ENCODE measurements at places on chromosomes 4 and X. TPM values are rescaled to one million over a fixed set of nuclear protein-coding genes. Genes with fewer than 3 reads are reported as not detected.
A peak's percentile ranks its signal among the peaks of the same experiment; 100 is the strongest.

NAA11 gene
- 17.9 TPM for polyA plus RNA-seq

SYTL5 gene
- 1.0 TPM for polyA plus RNA-seq

PPP2R2C gene
- polyA plus RNA-seq, result 20.4 TPM

- DNase-seq, result no peak
Measured at GRCh38 chr4:183639291-183639690, 19.7 kb downstream of the RWDD4 start.

GRCh38 chrX:136692271-136692670, 44.3 kb downstream of the CD40LG start:
- DNase-seq, result no peak

DNA sequence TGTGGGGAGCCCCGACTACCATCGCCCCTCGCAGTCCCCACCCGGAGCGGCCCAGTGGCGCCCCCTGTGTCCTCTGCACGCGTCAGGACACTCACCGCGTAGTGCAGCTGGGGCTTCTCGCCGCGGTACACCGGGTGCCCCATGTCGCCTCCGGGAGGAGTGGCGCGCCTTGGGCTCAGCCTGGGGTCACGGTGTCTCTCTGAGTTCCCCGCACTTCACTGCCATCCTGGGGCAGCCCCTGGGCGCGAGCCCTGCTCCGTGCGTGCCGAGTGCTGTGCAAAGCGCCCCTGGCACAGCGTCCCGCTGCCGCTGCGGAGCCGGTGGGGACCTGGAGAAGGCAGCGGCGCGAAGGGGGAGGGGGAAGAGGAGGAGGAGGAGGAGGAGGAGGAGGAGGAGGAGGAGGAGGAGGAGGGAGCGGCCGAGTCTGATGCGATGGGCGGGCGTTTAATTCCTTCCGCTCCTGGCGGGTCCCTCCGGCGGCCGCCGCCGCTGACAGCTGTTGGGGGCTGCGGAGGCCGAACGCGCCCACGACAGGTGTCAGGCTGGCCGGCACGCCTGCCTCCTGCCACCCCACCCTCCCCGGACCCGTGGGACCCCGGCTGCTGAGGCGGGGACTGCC, 134.3 kb downstream of the AMELX start:
- peak; percentile 69 for DNase-seq

GRCh38 chrX:47222751-47223350, 4.4 kb downstream of the CDK16 start:
- no peak for DNase-seq

DNA sequence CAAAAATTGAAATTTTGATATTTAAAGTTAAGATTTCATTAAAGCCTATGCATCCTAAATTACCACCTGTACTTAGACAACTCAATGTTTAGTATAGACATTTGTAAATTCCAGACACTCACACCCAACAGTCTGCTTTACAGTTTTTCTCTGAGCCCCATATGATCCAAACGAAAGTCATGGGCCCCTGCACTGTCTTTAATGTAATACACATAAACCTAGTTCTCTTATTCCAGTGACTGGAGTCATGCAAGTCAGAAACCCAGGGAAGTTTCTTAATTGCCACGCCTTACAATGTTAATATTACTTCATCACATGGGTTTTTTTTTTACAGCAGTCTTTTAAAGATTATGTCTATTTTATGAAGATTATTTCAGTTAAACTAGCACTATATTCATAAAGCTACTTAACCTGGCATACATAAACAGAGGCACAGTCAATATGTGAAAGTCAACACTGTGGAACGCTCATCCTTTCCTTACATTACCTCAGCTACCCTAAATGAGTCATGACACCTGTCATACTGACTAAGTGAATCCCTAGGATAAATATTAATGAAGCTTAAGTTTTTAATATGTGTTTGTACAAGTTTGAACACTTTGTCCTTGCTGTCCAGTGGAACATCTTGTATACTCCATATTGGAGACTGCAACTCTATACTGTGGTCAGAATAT, 67.7 kb upstream of the H2AZ1 start:
- DNase-seq, result no peak

NMU gene
- 0.58 TPM for polyA plus RNA-seq

- DNase-seq, result no peak
Measured at GRCh38 chr4:67880866-67881610, 2.8 kb downstream of the TMPRSS11D start.

GRCh38 chr4:37246891-37247290, 2.3 kb downstream of the NWD2 start:
- no peak for DNase-seq

GIMD1 gene
- not detected for polyA plus RNA-seq

- no peak for DNase-seq
Measured at GRCh38 chr4:46073778-46074177, 50.1 kb downstream of the GABRG1 start.

CUL4B gene
- polyA plus RNA-seq, result 62.0 TPM

GAGE12J gene
- polyA plus RNA-seq, result 14.2 TPM

FLNA gene
- polyA plus RNA-seq, result 474 TPM

DNA sequence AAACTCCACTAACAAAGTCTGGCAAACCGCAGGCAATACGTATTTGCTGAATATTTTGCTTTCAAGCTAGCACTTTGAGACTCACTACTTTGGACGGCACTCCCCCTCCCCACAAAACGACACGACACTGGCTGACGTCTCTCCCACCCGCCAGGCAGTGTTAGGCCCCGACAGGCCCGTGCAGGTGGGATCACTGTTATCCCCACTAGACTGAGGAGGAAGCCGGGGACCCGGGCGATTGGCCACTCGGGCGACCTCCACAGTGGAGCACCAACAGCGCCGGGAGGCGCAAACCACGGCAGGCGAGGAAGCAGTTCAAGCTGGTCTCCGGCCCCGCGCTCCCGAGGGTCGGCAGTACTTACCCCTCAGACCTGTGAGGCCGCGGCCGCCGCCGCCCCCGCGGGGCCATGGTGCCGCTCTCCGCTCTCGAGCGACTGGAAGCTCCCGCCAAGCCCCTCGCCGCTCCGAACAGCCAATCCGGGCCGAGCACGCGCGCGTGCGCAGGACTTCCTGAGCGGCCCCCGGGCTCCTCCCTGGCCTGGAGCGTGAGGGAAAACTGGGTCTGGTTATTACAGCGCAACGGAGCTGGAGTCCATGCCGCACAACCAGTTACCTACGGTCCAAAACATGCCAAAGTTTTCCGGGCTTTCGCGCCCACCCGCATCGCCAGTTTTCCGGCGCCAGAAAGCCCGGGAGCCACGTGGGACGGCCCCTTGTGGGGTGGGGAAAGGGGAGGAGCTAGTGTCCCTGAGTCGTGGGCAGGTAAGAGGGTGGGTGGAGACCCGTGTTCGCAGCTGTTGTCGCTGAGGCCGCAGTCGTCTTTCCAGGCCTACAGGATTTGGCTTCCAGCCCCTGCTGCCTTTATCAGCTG, at the start of gene CENPU:
TSS of gene CENPU (minus strand) at position 443 of the 871 bp plus-strand sequence. CDS start at position 409, 34 bp downstream.
- DNase-seq, result peak; percentile 97

CLTRN gene
- 2.3 TPM for polyA plus RNA-seq

GRCh38 chr4:181949704-181950312, 293.4 kb upstream of the TENM3 start:
- no peak for DNase-seq

DNA sequence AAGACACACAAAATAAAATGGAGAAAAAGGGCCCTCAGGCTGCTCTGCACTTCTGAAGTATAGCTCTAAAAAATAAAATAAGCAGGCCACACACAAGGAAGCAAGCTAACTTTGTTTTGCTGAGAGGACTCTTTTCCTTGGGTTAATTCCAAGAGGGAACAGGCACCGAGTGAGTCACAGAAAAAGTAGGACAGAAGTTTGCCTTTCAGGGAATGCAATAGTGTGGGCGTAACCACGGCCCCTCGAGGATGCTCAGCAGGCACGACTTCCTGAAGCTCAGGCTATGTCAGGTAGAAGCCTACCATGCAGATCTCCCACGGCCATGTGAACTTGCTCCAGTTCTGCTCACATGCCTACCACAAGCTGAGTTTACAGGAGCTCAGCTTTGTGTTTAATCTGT, 22.1 kb downstream of the PPP1R2C start:
- DNase-seq, result peak; percentile 30

TCEAL1 gene
- 30.9 TPM for polyA plus RNA-seq

DNA sequence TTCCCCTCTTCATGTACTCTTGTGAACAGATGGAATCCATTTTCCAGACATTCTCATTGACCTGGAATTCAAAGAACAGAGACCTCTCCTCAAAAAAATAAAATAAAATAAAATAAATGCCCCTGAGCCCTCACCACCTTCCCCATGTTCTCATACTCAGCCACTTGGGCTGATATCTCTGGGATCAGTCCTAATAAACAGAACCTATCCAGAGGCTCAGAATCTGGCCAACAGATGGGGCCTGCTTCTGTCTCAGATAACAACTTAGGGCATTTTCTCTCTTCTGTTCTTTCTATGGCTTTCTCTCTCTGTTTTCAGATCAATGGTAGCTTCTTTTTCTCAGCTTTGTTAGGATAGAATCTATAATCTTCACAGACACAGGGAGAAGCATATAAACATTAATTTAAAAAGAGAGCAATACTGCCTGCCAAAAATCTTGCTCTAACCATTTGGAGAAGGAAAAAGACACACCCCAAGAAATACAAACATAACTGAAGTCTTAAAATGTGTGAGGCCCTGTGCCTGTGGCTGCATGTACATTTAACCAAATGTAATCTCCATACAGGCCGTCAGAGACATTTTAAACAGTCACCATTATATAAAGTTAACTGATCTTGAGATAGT, 907.1 kb downstream of the FAT4 start:
- no peak for DNase-seq

MAD2L1 gene
- polyA plus RNA-seq, result 24.4 TPM

- no peak for DNase-seq
Measured at GRCh38 chrX:47080215-47080914, 2.1 kb downstream of the RGN start.

DNA sequence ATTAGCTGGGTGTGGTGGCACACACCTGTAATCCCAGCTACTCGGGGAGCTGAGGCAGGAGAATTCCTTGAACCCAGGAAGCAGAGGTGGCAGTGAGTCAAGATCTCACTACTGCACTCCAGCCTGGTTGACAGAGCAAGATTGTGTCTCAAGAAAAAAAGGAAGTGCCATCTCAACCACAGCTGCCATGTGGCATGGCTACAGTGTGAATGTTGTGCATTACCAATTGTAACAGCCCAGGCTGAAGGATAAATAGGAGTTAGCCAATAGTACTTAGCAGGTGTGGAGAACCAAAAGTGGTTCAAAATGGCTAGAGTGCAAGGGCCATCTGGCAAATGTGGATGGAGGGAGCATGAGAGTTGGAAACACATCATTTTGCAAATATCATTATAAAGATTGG, 28.9 kb downstream of the SLC25A5 start:
- no peak for DNase-seq

DNA sequence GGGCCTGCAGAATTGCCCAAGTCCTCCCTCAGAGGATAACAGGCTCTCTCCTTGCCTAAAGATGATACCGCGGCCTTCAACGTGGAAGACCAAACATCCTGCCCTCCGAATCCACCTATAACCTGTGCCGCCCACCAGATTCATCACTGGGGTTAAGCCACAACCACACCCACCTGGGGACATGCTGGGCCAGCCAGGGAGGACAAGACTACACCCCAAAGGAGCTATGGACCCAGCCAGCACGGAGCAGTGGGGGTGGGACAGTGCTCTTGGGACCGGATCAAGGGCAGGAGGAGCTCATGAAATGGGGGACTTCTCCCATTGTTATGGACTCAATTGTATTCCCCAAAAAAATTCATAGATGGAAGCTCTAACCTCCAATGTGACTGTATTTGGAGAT, 6.8 kb upstream of the MAN2B2 start:
- no peak for DNase-seq

GRCh38 chr4:17924189-17924588, 97.4 kb downstream of the LCORL start:
- no peak for DNase-seq

- DNase-seq, result no peak
Measured at GRCh38 chrX:118437283-118437682, 58.3 kb upstream of the DOCK11 start.

- peak; percentile 22 for DNase-seq
Measured at GRCh38 chr4:8507624-8508023, 67.0 kb downstream of the TRMT44 start.

GRCh38 chr4:120977435-120977997, 55.0 kb upstream of the PRDM5 start:
- DNase-seq, result peak; percentile 41

DNA sequence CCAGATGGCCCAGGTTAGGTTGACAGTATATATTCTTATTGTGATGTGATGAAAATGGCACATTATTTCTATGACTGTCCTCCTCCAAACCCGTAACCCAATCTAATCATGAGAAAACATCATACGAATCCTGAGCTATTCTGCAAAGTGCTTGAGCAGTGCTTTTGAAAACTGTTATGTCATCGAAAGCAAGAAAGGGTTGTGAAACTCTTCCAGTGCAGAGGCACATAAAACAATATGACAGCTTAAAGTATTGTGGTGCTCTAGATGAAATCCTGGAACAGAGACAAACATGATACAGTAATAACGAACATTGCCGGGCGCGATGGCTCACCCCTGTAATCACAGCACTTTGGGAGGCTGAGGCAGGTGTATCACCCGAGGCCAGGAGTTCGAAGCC, 1648.0 kb downstream of the STIM2 start:
- DNase-seq, result no peak

ZC4H2 gene
- 3.4 TPM for polyA plus RNA-seq

- no peak for DNase-seq
Measured at GRCh38 chrX:139563251-139563650, 32.7 kb downstream of the F9 start.

SMIM31 gene
- not detected for polyA plus RNA-seq

DNA sequence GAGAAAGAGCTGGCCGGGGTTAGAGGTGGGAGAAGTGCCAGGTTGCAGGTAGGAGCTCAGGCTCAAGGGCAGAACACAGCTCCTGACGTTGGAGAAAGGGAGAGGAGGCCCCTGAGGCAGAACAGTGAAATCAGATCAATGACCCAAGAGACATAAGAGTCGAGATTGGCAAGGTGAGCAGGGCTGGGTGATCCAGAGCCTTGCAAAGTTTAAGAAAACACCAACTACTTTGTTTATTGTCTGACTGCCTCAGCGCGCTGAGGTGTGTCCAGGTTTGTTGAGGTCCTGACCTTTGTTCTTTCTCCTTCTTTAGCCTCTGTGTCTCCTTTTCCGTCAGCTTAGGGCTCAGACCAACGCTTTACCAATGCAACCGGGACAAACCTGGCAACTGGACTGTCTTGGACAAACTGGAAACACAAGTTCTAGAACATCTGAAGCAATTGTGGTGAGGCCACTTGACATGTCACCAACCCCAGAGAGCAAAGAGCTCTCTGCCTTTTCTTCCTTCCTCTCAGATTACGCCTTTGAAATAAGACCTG, 28.3 kb downstream of the CHRNA9 start:
- no peak for DNase-seq

- DNase-seq, result no peak
Measured at GRCh38 chr4:121814756-121815155, 8.9 kb downstream of the CCNA2 start.

GRCh38 chr4:81049330-81049729, 18.8 kb downstream of the BMP3 start:
- DNase-seq, result no peak

GRCh38 chr4:8836664-8837171, 34.9 kb downstream of the HMX1 start:
- peak; percentile 7 for DNase-seq

CSAG1 gene
- polyA plus RNA-seq, result 3.3 TPM

GRCh38 chrX:43313035-43313434, 343.1 kb upstream of the MAOA start:
- no peak for DNase-seq

Measured in testis (tissue), 5 donors.